Parietal lobe (tissue), 2 donors: ENCODE measurements at places on chromosomes 1 and 21. TPM values are rescaled to one million over a fixed set of nuclear protein-coding genes. Genes with fewer than 3 reads are reported as not detected.

Gene RGS8
- total RNA-seq, result 10.3 TPM

Gene TDRD5
- total RNA-seq, result 1.9 TPM

Gene VWA5B1
- total RNA-seq, result 0.63 TPM

Gene ITGB2
- total RNA-seq, result 8.5 TPM

Gene SELP
- not detected for total RNA-seq

Gene SLC44A5
- total RNA-seq, result 219 TPM

Gene NBPF10
- 1.9 TPM for total RNA-seq

Gene TFB2M
- total RNA-seq, result 10.6 TPM

Gene DRAXIN
- total RNA-seq, result 103 TPM

Gene CRP
- not detected for total RNA-seq

Gene CELSR2
- 82.6 TPM for total RNA-seq
